Stimulated activated CD8-positive, alpha-beta memory T cell treated with anti-CD3 and anti-CD28 coated beads, Interleukin-12 subunit alpha, Interleukin-12 subunit beta, amount 100 ng/mL, for 4 hours (primary cell): ENCODE measurements at places on chromosomes 12 and 14.

- DNase-seq, result no peak
Observed at GRCh38 chr14:100791348-100791735, 34.6 kb upstream of the MEG3 start.

DNA sequence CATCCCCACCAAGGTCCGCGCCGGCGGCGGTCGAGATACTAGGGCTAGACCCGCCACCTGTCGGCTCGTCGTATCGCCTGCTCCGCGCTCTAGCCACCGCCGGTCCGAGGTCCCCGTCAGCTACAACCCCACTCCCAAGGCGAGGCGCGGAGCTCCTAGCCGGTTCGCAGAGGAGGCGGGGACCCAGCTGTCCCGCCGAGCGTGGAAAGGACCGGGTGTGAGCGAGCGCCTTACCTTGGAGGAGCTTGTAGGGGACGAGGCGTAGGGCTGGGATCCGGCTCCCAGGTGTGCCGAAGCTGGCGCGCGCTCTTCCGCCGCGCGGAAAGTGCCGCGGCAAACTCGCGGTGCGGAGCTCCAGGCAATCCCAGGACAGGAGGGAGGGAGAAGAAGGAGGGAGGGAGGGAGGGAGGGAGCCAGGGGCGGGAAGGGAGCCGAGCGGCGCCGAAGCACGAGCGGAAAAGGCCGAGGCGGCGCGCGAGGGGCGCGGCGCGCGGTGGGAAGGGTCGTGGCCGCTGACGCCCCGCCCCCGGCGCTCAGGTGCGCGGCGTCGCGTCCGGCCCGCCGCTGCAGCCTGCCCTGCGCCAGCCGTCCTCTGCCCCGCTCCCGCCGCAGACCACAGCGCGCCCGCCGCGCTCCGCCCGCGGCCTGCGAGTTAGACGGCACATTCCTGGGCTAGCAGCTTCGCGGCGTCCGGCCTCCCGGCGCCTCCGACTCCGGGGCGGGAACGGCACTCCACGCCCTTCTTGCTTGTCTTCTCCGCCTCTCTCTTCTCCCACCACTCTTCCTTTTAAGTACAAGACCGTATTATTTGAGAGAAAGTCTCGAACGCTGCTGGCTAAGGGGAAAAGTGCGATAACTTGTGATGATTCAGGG, at the start of gene PAWR:
TSS of gene PAWR (minus strand) at position 327 of the 873 bp plus-strand sequence. CDS start 720 bp downstream, outside the sequence.
- DNase-seq, result peak; percentile 2

DNA sequence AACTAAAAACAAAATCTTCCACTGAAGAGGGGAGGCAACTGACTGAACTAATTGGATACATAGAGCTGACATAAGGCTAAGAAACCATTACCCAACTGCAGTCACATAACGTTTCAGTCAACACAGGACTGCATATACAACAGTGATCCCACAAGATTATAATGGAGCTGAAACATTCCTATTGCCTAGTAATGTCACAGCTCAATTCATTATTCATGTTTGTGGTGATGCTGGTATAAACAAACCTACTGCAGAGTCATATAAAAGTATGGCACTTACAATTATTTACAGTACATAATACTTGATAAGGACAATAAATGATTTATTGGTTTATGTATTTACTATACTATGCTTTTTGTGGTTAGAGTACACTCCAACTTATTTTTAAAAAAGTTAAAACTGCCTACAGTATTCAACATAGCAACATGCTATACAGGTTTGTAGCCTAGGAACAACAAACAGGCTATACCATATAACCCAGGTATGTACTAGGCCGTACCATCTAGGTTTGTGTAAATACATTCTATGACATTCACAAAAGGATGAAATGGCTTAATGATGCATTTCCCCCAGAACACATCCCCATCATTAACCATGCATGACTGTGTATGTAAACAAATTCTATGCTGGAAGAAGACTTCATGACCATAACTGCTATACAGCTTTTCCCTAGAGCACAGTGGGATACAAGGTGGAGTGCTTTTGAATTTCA, 4.3 kb downstream of the NAP1L1 start:
- DNase-seq, result no peak

DNA sequence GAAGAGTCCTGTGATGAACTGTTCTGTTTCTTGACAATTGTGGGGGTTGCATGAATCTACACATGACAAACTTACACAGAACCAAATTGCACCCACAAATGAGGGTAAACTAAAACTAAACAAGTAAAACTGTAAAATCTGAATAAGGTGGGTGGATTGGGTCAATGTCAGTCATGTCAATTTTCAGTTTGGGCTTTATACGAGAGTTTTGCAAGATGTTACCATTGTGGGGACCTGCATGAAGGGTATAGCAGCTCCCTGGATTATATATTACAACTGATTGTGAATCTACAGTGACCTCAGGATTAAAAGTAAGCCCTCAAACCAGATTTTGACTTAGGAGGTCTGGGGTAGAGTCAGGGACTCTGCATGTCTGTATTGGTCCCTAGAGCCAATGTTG, 101.5 kb upstream of the LHX5 start:
- DNase-seq, result no peak

- no peak for DNase-seq
Observed at GRCh38 chr12:104689635-104690034, 232.9 kb downstream of the CHST11 start.

DNA sequence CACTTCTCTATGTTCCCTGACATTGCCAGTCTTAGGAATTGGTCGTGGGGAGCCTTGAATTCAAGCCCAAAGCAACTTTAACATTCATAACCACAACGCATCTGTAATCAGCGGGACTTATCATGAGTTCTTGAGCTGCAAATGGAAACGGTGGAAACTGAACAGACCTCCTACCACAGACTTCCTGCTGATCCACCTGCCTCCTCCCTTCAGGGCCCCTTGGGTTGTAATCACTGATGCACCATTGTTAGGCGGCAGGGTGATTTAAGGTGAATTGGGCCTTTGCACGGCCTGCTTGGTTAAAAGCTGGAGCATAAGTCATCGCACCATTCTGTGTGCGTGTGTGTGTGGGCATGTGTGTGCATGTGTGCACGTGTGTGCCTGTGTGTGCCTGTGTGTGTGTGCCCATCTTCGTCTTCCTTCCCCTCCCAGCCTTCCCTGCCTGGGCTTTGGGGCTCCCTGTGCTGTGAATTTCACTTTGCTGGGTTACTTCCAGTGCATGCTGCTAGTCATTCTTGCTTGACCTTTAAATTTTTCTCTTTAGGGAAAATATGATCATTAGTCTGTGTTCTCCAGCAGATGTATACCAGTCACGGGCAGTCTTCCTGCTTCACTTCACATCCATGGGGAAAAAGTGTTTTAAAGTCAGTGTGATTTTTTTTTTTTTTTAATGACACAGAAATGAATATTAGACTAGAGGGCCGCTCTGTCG, 29.1 kb downstream of the CHST11 start:
- no peak for DNase-seq

DNA sequence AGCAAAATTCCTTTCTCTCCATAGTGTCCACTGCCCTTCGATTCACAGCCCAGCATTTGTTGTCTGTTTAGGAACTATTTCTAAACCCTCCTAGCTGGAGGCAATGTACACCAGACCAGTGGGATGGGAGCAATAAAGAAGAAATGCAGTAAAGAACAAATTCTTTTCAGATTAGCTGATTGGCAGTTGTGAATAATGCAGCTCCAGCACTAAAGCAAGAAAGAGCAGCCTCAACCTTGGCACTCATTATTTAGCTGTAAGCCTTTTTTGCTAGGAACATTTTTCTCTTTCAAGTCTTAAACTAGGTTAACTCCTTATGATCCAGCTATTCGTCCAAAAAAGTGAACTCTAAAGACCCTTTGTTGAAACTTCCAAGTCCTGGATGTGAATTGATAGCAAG, 580.5 kb upstream of the STXBP6 start:
- DNase-seq, result no peak

DNA sequence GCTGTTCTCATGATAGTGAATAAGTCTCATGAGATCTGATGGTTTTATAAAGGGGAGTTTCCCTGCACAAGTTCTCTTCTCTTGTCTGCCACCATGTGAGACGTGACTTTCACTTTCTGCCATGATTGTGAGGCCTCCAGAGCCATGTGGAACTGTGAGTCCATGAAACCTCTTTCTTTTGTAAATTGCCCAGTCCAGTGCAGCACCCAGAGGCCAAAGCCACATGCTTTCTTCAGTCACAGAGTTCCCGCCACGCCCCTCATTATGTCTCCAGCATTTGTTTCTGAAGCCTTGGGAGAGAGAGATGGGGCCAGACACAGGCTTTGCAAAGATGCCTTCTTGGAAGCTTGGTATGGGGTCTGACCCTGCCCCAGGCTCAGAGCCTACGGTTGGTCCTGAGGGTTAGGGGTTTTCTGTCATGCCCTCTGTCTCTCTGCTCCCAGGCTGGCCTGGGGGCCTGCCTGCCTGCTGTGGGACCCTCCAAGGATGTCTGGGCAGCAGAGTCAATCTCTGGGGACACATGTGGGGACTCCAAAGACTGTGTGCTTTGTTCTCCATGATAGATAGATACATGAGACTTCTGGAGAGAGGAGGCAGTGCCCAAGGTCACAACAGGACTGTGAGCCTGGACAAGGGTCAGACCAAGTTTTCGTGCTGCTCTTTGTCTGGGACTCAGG, 114.1 kb upstream of the PRMT8 start:
- DNase-seq, result no peak

DNA sequence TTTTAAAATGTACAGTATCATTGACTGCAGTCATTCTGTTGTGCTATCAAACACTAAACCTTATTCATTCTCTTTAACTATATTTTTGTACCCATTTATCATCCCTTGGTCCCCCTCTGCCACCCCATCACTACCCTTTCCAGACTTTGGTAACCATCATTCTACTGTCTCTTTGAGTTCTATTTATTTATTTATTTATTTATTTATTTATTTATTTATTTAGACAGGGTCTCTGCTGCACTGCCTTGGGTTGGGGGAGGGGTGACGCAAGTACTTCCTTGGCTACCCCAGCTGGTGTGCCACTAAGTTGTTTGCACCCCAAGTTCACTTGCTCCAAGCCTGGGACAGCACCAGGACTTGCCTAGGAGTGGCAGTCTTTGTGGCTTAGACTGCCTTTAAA, 427.8 kb upstream of the NOVA1 start:
- DNase-seq, result no peak

GRCh38 chr12:97536353-97536752, 73.7 kb downstream of the RMST start:
- no peak for DNase-seq

GRCh38 chr12:46292754-46293402, 24.0 kb upstream of the SLC38A1 start:
- no peak for DNase-seq
